CD4-positive, alpha-beta T cell (primary cell): ENCODE measurements at places on chromosomes 6 and 20. TPM values are rescaled to one million over a fixed set of nuclear protein-coding genes. Genes with fewer than 3 reads are reported as not detected.

DNA sequence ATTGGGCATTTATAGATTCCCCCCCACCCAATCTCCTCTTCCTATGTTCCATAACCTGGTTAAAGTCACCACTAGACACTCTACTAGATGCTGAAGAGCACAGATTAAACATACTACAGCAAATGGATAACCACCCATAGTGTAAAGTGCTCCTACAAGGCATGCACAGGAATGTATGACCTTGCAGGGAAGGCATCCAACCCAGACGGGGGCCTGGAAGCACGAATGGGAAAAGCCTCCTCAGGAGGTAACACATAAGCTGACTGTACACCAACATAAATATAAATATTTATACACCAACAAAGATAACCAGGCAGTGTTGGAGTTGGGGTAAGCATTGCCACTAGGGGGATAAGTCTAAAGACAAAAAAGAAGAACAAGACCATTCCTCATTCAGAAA, 691.7 kb downstream of the GRIK2 start:
- H3K4me3 ChIP-seq, result no peak overlapping the region
- H3K36me3 ChIP-seq, result no peaks in the 10 kb centered on the region
- H3K27ac ChIP-seq, result no peak overlapping the region
- no peaks in the 10 kb centered on the region for H3K4me1 ChIP-seq

GRCh38 chr6:82072751-82073150, 174.8 kb downstream of the IBTK start:
- no peak for DNase-seq
- no peaks in the 10 kb centered on the region for H3K27me3 ChIP-seq
- no peak overlapping the region for H3K4me3 ChIP-seq
- no peak overlapping the region for H3K27ac ChIP-seq

GRCh38 chr6:4258733-4259132, 123.4 kb upstream of the ECI2 start:
- DNase-seq, result no peak
- H3K27me3 ChIP-seq, result no peaks in the 10 kb centered on the region
- no peaks in the 10 kb centered on the region for H3K36me3 ChIP-seq
- H3K27ac ChIP-seq, result no peak overlapping the region
- no peak overlapping the region for H3K4me3 ChIP-seq

GRCh38 chr20:61121661-61122060, 130.4 kb upstream of the CDH4 start:
- H3K27me3 ChIP-seq, result no peaks in the 10 kb centered on the region
- H3K27ac ChIP-seq, result no peak overlapping the region
- no peaks in the 10 kb centered on the region for H3K4me1 ChIP-seq
- H3K36me3 ChIP-seq, result no peaks in the 10 kb centered on the region

- no peak overlapping the region for H3K4me3 ChIP-seq
- H3K4me1 ChIP-seq, result no peaks in the 10 kb centered on the region
- H3K27me3 ChIP-seq, result no peaks in the 10 kb centered on the region
- no peak overlapping the region for H3K27ac ChIP-seq
- no peak for DNase-seq
These were observed 466.9 kb downstream of the KIF16B start for GRCh38 chr20:16106191-16106849.

- no peak for DNase-seq
- H3K4me1 ChIP-seq, result peaks cover 6% of the 10 kb centered on the region
- H3K4me3 ChIP-seq, result no peak overlapping the region
- H3K36me3 ChIP-seq, result peaks cover 74% of the 10 kb centered on the region
- no peaks in the 10 kb centered on the region for H3K27me3 ChIP-seq
- H3K27ac ChIP-seq, result no peak overlapping the region
These were observed 166.0 kb downstream of the PREX1 start for GRCh38 chr20:48661575-48662455.

DNA sequence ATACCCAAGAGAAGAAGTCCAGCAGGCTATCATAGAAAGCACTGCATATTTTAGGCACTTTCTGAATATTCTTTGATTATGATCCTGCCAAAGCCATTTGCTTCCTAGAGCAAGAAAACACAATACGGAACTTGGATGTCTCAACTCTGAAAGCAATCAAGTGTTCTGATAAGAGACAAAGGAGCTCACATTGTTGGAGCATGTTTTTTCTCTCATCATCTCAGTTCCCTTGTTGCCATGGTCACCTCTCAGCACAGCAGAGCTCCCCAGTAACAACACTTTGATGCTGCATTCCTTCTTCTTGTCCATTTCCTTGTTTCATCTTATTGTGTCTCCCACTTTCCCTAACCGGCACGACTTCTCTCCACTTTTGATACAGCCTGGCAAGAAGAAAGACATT, 168.7 kb upstream of the FUT9 start:
- DNase-seq, result no peak
- no peaks in the 10 kb centered on the region for H3K27me3 ChIP-seq
- H3K4me3 ChIP-seq, result no peak overlapping the region
- H3K4me1 ChIP-seq, result no peaks in the 10 kb centered on the region
- H3K27ac ChIP-seq, result no peak overlapping the region
- H3K36me3 ChIP-seq, result no peaks in the 10 kb centered on the region

- no peak for DNase-seq
- no peak overlapping the region for H3K27ac ChIP-seq
- peaks cover 23% of the 10 kb centered on the region for H3K36me3 ChIP-seq
These were observed 74.7 kb downstream of the SLC23A2 start for GRCh38 chr20:4926531-4927156.

GRCh38 chr6:151359486-151359885, 31.9 kb downstream of the ZBTB2 start:
- no peaks in the 10 kb centered on the region for H3K27me3 ChIP-seq
- no peaks in the 10 kb centered on the region for H3K4me1 ChIP-seq
- no peak overlapping the region for H3K4me3 ChIP-seq
- peaks cover 19% of the 10 kb centered on the region for H3K36me3 ChIP-seq
- no peak overlapping the region for H3K27ac ChIP-seq

- H3K27ac ChIP-seq, result no peak overlapping the region
- peaks cover 47% of the 10 kb centered on the region for H3K36me3 ChIP-seq
- H3K4me1 ChIP-seq, result no peaks in the 10 kb centered on the region
- no peaks in the 10 kb centered on the region for H3K27me3 ChIP-seq
- no peak for DNase-seq
These were observed 34.0 kb downstream of the AKIRIN2 start for GRCh38 chr6:87668013-87668412.

The SLC17A9 gene
- 5.5 TPM for total RNA-seq

The CEP250 gene
- 33.1 TPM for total RNA-seq

The ARMC2 gene
- total RNA-seq, result 5.2 TPM

The PRDM1 gene
- 83.4 TPM for total RNA-seq

The GSTA1 gene
- total RNA-seq, result not detected

The CST4 gene
- total RNA-seq, result not detected
